ENCODE measurements at places on chromosomes 5 and 9.

DNA sequence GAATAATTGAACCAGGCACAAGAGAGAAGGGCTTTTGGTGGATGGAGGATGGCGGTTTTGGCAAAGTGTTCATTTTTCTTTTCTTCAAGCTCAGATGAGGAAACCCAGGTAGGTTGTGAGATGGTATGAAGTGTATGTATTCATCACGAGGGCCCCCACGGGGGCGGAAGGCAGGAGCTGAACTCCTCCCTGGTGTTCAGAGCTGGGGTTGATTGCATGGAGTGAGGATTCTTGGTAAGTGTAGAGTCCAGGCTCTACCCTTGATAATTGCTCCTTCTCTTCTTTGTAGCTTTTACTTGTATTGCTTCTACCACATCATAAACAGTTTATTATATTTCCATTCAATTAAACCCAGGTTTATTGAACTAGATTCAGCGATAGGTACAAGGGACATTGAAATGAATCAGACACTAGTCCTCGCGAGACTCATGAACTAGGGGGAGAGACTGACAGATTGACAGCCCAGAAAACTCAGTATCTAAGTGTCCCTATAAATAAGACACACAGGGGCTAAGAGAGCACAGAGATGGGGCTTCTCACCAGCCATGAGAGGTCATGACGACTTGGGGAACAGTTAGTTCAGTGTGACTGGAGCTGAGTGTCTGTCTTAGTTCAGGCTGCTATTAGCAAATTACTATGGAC lies 116.7 kb upstream of the KLF4 start:
- DNase-seq: no peak

DNA sequence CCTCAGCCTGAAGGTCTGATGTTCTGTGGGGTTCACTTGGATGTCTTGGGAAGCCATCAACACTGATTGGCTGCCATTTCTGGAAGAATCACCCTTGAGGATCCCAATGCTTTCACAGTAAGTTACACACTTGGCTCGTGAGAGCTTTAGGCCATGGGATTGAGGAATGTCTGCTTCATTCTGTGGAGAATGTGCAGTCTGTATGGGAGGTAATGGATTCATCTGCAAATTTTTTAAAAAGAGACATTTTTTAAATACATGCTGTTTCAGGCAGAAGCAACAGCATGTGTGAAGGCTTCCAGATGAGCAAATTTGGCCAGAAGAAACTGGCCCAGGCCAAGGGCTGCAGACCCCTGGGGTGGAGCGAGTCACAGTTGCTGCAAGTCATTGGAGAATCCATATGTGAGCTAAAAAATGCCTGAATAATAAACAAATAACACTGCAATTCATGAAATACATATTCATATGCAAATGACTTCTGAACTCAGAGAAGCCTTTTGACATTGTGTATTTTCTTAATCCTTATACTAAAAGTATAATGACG lies 146.3 kb upstream of the RASEF start:
- DNase-seq: no peak

GRCh38 chr5:127229185-127229889 lies 61.3 kb upstream of the MEGF10 start:
- DNase-seq: peak; percentile 75

DNA sequence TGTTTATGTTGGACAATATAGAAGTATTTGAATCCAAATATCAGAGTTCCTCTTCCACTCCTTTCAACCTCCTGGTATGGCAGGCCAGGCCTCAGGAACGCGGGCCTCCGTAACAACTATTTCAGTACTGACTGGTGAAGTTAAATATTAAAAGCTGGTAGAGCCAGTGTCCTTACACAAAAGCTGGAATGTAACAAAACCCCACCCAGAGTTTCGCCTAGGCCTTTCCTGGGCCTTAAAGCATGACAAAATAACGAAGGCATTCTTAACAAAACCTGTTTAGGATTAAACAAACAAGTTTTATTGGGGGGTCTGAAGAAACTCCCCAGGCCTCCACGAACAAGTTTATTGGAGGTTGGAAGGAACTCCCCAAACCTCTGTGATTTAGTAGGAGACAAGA lies 61.6 kb upstream of the GNE start:
- no peak for DNase-seq

DNA sequence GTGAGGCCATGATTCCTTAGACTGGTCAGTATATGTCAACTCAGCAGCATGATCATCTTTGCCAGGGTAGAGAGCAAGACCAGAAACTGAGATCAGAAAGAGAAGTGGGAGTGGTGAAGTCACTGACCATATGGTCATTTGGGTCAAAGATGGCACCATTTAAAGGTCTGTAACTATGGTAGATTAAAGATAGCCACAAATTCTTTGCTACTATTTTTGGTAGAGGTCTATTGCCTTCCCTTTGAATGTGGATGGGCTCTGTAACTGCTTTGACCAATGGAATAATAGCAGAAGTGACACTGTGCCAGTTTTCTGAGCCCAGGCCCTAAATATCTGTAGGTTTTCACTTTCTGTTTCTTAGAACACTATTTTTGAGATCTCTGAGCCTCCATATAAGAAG lies 117.6 kb downstream of the PCSK1 start:
- no peak for DNase-seq

- no peak for DNase-seq
Measured at GRCh38 chr9:130920762-130921299, 18.2 kb downstream of the FIBCD1 start.

GRCh38 chr9:33620738-33621439 lies 96.8 kb downstream of the ANKRD18B start:
- DNase-seq: no peak

GRCh38 chr5:108437425-108437824 lies 55.5 kb upstream of the FBXL17 start:
- no peak for DNase-seq

DNA sequence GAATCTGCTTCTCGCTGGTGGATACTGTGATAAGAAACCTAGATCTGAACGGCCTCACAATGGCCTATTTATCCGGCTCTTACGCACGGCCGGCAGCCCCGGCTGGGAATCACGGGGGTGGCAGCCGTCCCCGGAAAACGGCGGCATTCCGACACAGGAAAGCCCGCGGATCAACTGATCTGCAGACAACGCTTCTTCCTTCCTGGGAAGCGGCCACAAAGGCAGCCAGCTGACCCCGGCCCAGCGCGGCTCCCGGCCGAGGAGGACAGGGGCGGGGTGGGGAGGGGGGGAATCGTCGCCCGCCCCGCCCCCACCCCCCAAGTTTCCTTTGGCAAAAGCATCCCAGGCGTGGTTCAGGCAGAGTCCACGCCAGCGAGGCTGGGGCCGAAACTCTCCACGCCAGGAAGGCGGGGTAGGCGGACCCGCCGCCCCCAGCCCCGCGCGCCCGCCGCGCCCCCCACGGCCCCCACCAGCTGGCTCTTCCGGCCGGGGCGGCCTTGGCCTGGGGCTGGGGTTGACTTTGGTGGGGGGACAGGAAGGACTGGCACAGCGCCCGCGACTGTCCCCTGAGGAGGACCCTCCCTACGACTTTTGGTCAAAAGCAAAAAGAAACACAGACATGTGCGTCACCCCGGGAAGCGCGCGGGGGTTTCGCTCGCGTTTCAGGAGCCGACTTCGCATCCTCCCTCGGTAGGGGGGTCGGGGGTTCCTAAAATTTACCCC lies 247.7 kb upstream of the ANKRD55 start:
- DNase-seq: peak; percentile 84

DNA sequence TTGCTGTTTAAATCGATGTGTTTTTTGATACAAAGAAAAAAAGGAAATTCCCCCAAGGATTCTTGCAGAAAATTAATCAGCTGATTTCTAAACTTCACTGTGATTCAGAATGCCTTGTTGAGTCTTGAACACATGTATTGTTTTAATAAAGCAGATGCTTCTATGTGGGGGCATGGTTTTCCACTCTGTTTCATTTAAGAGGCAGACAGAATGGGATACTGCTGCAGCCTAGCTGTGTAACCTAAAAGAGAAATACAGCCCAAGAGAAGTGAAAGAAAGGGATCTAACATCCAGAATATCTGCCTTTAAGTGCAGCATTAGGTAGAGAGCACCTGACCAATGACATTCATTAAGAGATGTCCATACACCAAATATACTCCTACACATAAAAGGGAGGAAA lies 365.1 kb upstream of the CCNH start:
- DNase-seq: no peak

DNA sequence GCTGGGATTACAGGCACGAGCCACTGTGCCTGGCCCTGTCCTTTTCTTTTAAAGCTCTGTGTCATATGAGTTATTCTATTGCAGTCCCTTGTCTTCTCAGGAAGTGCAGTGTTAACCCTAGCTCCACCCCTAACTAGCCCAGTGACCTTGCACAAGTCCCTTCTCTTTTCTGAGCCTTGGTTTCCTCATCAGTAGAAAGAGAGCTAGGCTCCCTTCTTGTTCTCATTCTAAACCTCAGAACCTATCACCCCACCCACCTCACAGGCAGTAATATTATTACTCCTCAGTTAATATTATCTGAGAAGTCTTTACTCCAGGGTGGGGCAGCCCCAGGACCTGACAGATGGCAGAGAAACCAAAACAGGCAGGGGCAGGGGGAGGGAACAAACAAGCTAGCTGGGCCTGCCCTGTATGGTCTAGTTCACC lies 7.2 kb downstream of the CYFIP2 start:
- DNase-seq: peak; percentile 72

- no peak for DNase-seq
Measured at GRCh38 chr9:10003047-10003446, 609.8 kb downstream of the PTPRD start.

- DNase-seq: no peak
Measured at GRCh38 chr5:137126829-137127228, 372.3 kb downstream of the SPOCK1 start.

GRCh38 chr9:14395317-14396082 lies 81.6 kb upstream of the NFIB start:
- DNase-seq: no peak

- DNase-seq: no peak
Measured at GRCh38 chr5:64502196-64502595, 3.6 kb upstream of the RGS7BP start.

DNA sequence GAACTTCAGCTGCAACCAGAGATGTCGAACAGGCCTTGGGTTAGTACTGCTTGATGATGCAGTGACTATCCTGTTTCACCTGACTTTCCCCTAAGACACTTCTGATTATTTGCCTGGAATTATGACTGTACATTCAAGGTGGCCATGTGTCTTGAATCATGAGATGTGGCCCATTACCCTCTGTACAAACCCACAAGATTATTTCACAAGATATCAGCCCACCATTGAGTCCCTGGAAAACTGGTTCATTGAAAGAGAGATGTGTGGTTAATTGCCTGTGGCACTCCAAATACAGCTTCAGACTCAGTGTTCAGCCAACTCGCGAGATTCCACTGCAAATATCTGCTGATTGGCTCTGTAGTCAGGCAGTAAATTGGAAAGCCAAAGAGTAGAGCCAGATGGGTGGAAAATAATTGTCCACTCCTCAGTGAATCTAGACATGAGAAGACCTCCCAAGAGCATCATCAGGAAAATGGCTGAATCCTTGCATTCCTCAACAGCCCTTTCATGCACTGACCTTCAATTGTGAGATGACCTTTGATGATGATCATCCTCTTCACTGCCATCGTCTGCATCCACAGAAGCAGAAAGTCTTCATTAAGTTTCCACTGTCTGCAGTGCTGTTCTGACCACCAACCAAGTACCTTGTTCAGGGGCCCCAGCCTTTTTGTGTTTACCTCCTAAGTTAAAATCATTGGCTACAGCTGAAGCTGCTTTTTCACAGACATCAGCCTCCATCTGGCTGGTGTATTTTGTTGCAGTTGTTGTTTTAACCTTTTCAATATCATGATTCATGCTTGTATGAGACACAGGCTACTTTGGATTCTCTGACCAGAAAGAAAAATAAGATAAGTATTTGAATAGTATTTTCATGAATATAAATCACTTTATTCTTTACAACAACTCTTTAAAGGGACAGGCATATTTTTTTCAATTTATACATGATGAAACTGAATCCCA lies 75.2 kb downstream of the ESM1 start:
- DNase-seq: no peak

DNA sequence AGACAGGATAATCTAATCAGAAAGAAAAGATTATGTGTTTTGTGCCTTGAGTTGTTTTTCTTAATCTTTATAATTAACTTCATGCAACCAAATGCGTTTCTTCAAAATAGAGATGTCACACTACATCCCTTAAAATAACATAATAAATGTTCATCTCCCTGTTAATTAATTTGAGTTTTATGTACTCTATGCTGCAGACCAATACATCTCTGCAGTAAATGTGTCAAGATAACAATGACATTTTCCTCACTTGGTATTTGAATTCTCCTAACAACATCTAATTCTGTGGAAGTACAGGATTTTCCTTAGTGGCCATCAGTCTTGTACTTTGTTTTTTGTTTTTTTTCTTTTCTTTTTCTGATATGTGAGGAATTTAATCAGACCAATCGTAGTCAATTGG lies 279.2 kb upstream of the TYRP1 start:
- DNase-seq: no peak

GRCh38 chr5:111589316-111589715 lies 77.0 kb upstream of the STARD4 start:
- DNase-seq: no peak

GRCh38 chr9:28212979-28213378 lies 639.7 kb upstream of the C9orf72 start:
- DNase-seq: no peak

GRCh38 chr9:127854184-127854806 lies at the start of gene ENG:
TSS of gene ENG (minus strand) at chr9:127854658. CDS start at chr9:127854355, 303 bp downstream.
- peak; percentile 57 for DNase-seq

GRCh38 chr9:91131433-91131839 lies 230.3 kb downstream of the AUH start:
- DNase-seq: peak; percentile 50

- DNase-seq: no peak
Measured at GRCh38 chr5:152556784-152557183, 151.7 kb upstream of the NMUR2 start.

DNA sequence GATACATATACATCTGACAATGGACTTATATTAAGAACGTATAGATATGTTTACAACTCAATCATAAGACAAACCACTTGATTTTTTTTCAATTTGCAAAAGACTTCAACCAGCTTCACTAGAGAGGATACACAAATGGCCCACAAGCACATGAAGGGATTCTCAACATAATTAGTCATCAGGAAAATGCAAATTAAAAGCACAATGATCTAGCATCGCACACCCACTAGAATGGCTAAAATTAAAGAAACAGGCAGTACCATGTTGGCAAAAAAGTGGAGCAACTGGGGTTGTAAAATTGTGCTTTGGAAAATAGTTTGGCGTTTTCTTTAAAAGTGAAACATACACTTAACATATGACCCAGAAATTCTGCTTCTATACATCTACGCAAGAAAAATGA lies 80.0 kb upstream of the TRIO start:
- no peak for DNase-seq

- DNase-seq: no peak
Measured at GRCh38 chr5:32752411-32752810, 41.3 kb downstream of the NPR3 start.

- DNase-seq: no peak
Measured at GRCh38 chr9:75451505-75451904, 363.2 kb downstream of the OSTF1 start.

DNA sequence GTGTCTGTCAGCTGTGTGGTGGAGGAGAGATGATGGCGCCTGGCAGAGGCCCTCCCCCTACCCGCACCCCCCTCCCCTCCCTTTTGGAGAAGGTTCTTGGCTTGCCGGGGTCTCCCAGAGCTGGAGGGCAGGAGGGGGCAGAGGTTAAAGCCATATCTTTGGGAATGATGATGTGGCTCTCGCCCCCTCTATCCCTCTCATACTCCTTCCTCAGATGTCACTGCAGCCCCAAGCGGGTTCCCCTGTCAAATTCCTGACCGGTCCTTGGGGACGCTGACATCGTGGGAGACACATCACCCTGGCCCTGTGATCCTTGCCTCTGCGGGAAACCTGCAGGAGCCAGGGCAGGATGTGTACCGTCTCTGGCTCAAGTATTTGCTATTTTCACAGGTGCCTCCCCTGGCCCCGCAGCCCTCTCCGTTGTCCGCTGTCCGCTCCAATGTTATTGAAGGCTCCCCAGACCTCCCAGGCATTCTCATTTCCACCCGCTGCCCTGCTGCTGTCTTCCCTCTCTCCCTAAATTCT lies 109.5 kb downstream of the FOXD1 start:
- no peak for DNase-seq

All from suppressor macrophage treated with lipopolysaccharide for 1 hour (primary cell).